Left renal pelvis (tissue), 4 donors: ENCODE measurements at places on chromosomes 7 and 10. TPM values are rescaled to one million over a fixed set of nuclear protein-coding genes. Genes with fewer than 3 reads are reported as not detected.

GRCh38 chr7:105205592-105206237, 183.0 kb downstream of the SRPK2 start:
- no peak for DNase-seq

- DNase-seq, result peak; percentile 36
Observed at GRCh38 chr10:31657434-31657872, 271.2 kb downstream of the ARHGAP12 start.

DNA sequence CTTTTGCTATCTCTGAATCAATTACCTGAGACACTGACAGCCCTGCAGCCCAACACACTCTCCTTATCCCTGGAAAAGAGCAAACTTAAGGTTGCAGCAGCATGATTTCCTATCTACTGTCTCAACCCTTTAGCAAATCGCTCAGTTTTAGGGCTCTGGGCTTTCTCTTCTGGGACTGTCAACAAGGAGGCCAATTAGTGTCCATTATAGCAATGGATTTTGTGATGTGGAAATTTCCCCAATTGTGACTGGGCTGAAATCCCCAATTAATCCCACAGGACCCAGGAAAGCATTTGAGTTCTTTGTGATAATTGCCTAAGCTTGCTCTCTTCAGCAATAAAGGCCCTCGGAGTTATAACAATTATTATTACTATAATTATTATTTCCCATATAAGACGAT, 197.0 kb downstream of the ZNF438 start:
- no peak for DNase-seq

GRCh38 chr7:150755473-150756099, 18.4 kb downstream of the GIMAP5 start:
- DNase-seq, result no peak

DNA sequence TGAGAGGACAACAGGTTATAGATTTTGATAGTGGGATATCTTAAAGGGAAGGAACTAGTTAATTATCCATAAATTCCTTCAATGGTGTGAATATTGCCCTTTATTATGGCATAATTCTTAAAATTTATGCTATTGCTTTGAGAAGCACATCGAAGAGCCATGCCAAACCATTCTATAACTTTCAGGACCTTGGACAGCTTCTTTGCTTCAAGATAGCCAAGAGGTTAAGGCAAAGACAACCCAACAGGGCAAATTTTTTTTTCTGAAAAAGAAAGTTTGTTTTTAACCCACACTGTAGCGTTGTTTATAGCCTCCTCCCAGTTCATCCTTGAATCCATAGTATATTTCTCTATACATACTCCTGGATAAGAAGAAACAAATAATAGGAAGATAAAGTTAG, 103.2 kb downstream of the NRG3 start:
- DNase-seq, result peak; percentile 38

DNA sequence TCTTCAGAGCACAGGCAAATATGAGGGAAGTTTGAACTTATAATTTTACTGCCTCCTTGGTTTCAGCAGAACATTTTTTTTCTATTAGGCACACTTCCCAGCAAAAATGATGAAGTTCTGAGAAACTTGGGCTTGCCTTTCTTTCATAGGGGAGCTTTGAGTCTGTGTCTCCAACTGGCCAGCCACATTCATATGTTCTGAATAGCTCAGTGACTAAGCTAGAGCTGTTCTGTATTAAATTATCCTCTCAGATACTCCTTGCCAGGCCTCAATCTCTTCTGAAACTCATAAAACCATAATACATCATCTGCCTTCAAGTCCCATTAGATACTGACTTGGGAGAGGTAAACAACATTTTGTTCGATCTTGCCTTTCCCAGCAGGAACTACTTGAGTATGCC, 476.5 kb downstream of the GPAM start:
- no peak for DNase-seq

DNA sequence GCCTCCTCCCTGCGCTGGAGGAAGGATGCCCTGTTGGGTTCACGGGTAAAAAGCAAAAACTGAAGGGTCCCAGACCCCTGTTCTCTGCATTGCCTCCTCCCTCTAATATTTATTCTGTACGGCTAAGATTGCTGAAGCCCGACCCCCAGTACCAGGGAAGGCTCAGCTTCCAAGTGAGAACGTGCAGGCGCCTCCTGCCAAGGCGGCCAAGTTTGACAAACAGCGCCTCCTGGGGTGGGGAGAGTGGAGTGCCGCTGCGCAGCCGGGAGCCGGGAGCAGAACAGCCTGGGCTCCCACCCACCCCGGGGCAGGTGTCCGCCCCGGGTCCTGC, 4.7 kb upstream of the EBF3 start:
- DNase-seq, result no peak

DNA sequence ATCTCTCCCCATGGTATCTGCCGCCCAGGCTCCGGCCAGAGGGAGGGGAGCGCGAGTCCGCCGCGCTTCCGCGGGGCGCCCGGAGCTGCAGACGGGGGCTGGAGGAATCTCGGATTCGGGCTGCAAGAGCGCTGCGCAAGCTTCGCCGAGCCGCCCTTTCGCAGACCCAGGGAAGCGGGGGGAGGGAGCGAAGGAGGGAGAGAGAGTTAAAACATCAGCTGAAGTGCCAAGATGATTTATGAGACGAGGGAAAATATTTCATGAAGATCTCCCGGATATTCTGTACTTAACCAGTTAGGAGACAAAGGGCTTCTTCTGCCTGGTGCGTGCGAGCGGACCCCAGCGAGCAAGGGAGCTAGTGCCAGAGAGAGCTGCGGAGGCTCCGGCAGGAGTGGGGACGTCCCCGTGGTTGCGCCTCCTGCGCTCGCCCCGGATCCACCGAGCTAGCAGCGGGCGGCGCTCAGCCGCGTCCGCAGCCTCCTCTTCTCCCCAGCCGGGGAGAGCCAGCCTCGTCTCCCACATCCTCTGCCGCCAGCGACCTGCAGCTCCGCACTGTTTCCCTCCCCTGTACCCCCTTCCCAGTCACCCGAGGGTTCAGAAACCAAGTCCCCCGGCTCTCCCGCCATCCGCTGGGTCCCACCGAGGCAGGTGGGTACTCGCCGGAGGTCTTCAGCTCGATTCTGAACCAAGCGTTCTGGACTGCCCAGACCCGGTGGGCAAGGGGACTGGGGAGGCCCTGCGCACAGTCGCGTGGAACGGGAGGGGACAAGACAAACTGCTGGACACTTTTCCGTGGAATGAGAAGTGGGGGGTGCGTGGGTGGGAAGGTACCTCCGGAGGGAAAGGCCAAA, 1.0 kb upstream of the PAX2 start:
- no peak for DNase-seq

DNA sequence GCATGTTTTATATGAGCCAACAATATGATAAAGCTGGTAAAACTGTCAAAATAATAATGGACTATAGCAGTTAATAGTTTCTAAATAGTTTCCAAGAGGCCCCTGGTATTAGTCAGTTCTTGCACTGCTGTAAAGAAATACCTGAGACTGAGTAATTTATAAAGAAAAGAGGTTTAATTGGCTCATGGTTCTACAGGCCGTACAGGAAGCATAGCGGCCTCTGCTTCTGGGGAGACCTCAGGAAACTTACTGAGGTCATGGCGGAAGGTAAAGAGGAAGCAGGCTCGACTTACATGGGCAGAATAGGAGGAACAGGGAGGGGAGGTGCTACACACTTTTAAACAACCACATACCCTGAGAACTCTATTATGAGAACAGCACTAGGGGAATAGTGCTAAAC, 104.6 kb downstream of the PPP1R9A start:
- DNase-seq, result no peak

- DNase-seq, result no peak
Observed at GRCh38 chr10:103564776-103565520, 71.4 kb downstream of the NEURL1 start.

DNA sequence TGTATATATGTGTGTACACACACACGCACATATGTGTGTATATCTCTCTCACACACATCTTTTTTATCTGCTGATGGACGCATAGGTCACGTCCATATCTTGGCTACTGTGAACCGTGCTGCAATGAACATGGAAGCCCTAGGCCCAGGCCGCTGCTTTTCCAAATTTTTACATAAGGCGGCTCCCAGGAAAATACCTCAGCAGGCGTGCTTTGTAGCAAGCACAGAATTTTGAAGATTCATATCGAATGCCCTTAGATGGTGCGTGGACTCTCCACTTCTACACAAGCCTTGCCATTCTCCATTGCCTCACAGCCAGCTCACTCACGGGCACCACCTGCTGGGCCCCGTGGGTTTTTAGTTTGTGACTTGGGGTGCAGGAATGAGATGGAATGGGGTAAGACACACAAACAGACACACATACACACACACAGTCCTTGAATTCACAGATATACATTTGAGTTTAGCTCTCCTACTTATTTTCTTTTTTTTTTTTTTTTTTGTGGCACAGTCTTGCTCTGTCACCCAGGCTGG, 57.9 kb upstream of the RNF32 start:
- DNase-seq, result no peak

DNA sequence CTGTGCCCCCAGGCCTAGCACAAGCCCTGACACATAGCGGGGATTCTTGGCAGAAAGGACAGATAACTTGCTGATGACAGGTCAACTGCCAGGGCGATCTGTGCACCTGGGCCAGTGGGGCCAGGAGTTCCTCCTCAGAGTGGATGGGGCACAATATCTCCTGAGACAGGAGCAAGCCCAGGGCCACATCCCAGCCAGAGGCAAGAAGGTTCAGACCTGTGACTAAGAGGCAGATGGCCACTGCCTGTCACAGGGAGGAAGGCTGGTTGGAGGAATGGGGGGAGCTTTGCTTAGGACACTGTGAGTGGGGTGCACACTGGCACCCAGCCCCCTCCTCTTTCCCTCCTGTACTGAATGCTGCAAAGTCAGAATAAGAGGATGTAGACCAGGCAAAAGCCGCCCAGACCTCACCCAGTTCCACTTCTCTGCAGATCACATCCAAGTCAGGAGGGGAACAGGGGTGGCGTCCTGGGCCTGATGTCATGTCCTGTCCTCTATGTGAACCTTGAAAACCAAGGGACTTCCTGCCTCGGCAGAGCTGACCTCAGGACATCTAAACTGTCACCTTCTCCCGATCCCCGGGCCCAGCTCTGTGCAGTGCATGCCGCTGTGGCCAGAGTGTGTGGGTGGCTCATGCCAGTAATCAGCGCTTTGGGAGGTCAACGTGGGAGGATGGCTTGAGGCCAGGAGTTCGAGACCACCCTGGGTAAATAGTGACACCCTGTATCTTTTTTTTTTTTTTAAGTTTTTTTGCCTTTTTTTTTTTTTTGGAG, 1.3 kb downstream of the GUSB start:
- no peak for DNase-seq

The ASZ1 gene
- polyA plus RNA-seq, result 0.05 TPM

The H2BK1 gene
- polyA plus RNA-seq, result not detected

The EN2 gene
- polyA plus RNA-seq, result 0.04 TPM

The GIMAP7 gene
- 13.0 TPM for polyA plus RNA-seq

The BMS1 gene
- 24.7 TPM for polyA plus RNA-seq

The MBL2 gene
- polyA plus RNA-seq, result 0.23 TPM

The RET gene
- 21.3 TPM for polyA plus RNA-seq

The AMPH gene
- 16.5 TPM for polyA plus RNA-seq
